ENCODE measurements at places on chromosomes 3 and 15. TPM values are rescaled to one million over a fixed set of nuclear protein-coding genes. Genes with fewer than 3 reads are reported as not detected.

Gene TGM4
- not detected for total RNA-seq

Gene ENTPD3
- not detected for total RNA-seq

Gene EXD1
- total RNA-seq, result not detected

Gene AMIGO3
- total RNA-seq, result 0.29 TPM

Gene NIPA2
- total RNA-seq, result 53.9 TPM

Gene ALS2CL
- total RNA-seq, result 0.87 TPM

Gene CLDND1
- 64.7 TPM for total RNA-seq

Gene CCDC9B
- 39.2 TPM for total RNA-seq

Gene ANO10
- 76.3 TPM for total RNA-seq

Gene SCN5A
- 0.29 TPM for total RNA-seq

Gene TRIM71
- not detected for total RNA-seq

Gene P4HTM
- 36.5 TPM for total RNA-seq

Gene MUSTN1
- total RNA-seq, result not detected

Gene GOLGA8J
- total RNA-seq, result not detected

Gene SNAP23
- total RNA-seq, result 76.9 TPM

Gene CD200
- not detected for total RNA-seq

Gene TMA7
- 178 TPM for total RNA-seq

Gene ZNF654
- 19.8 TPM for total RNA-seq

Gene UCN2
- total RNA-seq, result 1.2 TPM

Gene DAPK2
- 1.7 TPM for total RNA-seq

Gene HAPLN3
- 0.87 TPM for total RNA-seq

Gene CNOT10
- total RNA-seq, result 17.9 TPM
